ENCODE measurements at places on chromosomes 7 and 10. TPM values are rescaled to one million over a fixed set of nuclear protein-coding genes. Genes with fewer than 3 reads are reported as not detected.

The YWHAG gene
- 67.5 TPM for total RNA-seq

The OGDHL gene
- total RNA-seq, result 0.89 TPM

The FUOM gene
- total RNA-seq, result 11.2 TPM

The ARMS2 gene
- total RNA-seq, result not detected

The TFPI2 gene
- 0.89 TPM for total RNA-seq

The OR2A7 gene
- 12.5 TPM for total RNA-seq

The PRSS2 gene
- not detected for total RNA-seq

The LIPK gene
- 10.6 TPM for total RNA-seq

The NUP205 gene
- total RNA-seq, result 35.5 TPM

The TET1 gene
- total RNA-seq, result 23.6 TPM

The FFAR4 gene
- total RNA-seq, result 1.6 TPM

The ACADSB gene
- 13.1 TPM for total RNA-seq

The DDX50 gene
- total RNA-seq, result 41.7 TPM

The KCNH2 gene
- 0.99 TPM for total RNA-seq

The C10orf71 gene
- total RNA-seq, result 2.2 TPM

The PPP1R3A gene
- 14.4 TPM for total RNA-seq

The C1QL3 gene
- 0.10 TPM for total RNA-seq

The FAM221A gene
- 5.3 TPM for total RNA-seq

The ENKUR gene
- 0.39 TPM for total RNA-seq

The MKRN1 gene
- 75.2 TPM for total RNA-seq

The PANK1 gene
- 17.3 TPM for total RNA-seq

The SMNDC1 gene
- 13.8 TPM for total RNA-seq

The ZNF736 gene
- total RNA-seq, result 22.1 TPM

The CDHR3 gene
- total RNA-seq, result 7.9 TPM

The ASZ1 gene
- total RNA-seq, result not detected

The MINDY3 gene
- 34.6 TPM for total RNA-seq

The RSPH10B2 gene
- total RNA-seq, result 0.30 TPM

The SHH gene
- total RNA-seq, result 3.2 TPM

The RNF133 gene
- 0.39 TPM for total RNA-seq

The CLEC2L gene
- 0.99 TPM for total RNA-seq

The BMS1 gene
- 13.5 TPM for total RNA-seq

The SAMD9 gene
- total RNA-seq, result 7.5 TPM

The CTAGE8 gene
- 5.3 TPM for total RNA-seq

The RNF32 gene
- 0.89 TPM for total RNA-seq

The GHRHR gene
- total RNA-seq, result not detected

All from skin of body (tissue), 3 donors.